Endodermal cell (in vitro differentiated cells): ENCODE measurements at places on chromosomes 5 and 9. TPM values are rescaled to one million over a fixed set of nuclear protein-coding genes. Genes with fewer than 3 reads are reported as not detected.

Gene PPP2R2B
- 0.80 to 3.5 TPM (median 3.3 TPM) in 3 replicates for total RNA-seq

DNA sequence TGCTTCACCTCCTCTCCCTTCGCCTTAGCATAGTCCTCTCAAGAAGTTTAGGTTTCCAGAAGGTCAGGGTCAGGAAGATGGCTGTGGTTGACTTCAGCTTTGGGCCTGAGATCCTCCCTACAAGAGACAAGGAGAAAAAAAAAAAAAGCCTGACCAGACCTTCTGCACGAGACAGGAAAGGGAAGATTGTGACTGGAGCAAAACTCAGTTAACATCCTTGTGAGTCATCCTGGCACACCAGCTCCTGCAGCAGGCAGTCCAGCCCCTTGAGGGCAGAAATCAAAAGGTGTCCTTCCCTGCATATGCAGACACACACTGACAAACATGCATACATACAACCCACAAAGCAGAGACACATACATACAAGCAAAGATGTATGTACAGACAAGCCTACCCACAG is 18.0 kb upstream of the ENHO start:
- DNase-seq, result no peak

- no peak for DNase-seq
These were observed 762.7 kb downstream of the TLE1 start for GRCh38 chr9:80926611-80927010.

DNA sequence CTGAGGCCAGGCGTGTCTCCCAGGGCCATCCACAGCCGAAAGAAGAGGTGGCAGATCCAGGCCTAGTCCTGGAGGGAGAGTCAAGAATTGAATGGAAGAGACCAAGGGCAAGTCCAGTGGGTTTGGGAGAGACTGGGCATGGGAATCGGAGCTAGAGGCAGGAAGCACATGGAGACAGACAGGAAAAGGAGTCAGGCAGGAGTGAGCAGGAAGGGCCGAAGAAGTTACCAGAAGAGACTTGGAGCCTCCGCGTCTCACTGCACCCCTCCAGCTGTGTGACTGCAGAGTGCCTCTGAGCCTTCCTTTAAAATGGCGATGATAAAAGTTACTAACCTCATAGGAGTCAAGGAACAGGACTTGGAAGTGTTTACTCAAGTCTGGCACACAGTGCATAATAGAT is 64.4 kb upstream of the ANGPTL2 start:
- DNase-seq, result no peak

DNA sequence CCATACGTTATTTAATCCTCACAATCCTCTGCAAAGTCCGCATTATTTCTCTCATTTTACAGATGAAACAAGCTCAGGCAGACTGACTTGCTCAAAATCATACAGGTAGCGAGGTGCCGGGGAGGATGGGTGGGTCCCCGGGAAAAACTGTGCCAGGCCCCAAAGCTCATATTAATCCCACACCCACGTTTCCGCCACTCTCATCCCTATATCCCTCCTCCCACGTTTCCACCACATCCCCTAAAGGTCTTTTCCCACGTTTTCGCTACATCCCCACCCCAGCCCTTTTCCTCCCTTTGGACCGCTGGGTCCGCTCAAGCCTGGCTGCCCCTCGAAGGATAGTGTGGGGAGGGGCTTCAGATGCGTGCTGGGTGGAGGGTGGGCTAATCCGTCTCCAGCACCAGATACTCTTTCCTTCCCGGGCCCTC is 434 bp upstream of the FSD1L start:
- no peak for DNase-seq
